NCI-H1694 (cell line): ENCODE measurements at places on chromosomes 3 and 15.

GRCh38 chr15:52370010-52370409 lies 74.4 kb upstream of the MYO5C start:
- no peak for DNase-seq

- no peak for DNase-seq
These were observed 13.3 kb downstream of the PIK3R4 start for GRCh38 chr3:130733236-130733875.

GRCh38 chr15:56887782-56888438 lies 30.5 kb upstream of the TCF12 start:
- no peak for DNase-seq

- no peak for DNase-seq
These were observed 27.5 kb downstream of the BHLHE40 start for GRCh38 chr3:5006755-5007202.

DNA sequence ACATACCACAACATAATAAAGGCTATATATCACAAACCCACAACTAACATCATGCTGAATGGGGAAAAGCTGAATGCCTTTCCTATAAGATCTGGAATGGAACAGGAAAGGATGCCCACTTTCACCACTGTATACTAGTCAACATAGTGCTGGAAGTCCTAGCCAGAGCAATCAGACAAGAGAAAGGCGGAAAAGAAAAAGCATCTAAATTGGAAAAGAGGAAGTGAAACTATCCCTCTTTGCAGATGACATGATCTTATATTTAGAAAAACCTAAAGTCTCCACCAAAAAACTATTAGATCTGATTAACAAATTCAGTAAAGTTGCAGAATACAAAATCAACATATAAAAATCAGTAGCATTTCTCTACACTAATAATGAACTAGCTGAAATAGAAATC lies 14.6 kb upstream of the PIK3CA start:
- DNase-seq, result no peak

DNA sequence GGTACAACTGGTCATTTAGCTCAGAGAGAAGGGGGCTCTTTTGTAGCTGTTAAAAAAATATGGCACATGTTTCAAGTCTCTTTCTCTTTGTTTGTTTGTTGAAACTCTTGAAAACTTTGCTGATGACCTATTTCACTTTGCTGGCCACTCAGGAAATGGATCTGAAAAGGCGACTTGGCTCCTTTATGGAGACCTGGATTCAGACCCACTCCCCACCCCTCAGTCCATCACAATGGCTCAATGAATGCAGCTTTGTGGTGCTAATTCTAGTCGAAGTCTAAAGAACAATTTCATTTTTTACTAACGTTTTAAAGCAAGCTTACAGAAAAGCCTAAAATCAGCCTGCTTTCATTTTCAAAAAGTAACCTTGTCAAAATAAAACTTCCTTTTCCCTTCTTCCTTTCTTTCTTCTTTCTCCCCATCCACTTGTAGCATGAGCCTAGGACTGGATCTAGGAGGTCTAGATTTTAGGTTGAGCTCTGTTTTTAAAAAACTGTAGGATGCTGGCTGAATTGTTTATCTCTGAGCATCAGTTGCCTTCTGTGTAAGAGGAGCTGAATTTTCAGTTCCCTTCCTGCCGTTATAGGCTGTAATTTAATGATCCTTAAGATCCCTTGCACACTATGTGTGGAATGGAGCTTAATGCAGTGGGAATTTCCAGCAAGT lies 165.5 kb upstream of the FEZF2 start:
- DNase-seq, result no peak

- DNase-seq, result no peak
These were observed 120.8 kb upstream of the CCNL1 start for GRCh38 chr3:157280786-157281185.

DNA sequence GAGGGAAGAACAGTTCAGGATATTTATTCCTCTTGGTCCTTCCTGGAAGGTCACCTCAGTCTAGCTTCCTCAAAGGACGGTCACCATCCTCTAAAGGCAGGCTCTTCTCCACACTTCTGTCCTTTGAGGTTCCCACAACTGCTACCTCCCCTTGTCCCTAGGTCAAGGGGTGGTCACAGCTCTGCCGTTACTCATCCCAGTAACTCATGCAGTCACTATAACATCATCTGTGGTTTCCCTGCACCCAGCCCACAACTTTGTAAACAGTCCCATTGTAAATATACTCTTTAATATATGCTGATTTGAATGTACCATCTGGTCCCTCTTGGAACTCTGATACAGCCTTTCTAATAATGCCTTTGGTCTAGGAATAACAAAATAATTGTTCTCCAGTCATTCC lies 887.4 kb downstream of the FHIT start:
- DNase-seq, result peak; percentile 9

DNA sequence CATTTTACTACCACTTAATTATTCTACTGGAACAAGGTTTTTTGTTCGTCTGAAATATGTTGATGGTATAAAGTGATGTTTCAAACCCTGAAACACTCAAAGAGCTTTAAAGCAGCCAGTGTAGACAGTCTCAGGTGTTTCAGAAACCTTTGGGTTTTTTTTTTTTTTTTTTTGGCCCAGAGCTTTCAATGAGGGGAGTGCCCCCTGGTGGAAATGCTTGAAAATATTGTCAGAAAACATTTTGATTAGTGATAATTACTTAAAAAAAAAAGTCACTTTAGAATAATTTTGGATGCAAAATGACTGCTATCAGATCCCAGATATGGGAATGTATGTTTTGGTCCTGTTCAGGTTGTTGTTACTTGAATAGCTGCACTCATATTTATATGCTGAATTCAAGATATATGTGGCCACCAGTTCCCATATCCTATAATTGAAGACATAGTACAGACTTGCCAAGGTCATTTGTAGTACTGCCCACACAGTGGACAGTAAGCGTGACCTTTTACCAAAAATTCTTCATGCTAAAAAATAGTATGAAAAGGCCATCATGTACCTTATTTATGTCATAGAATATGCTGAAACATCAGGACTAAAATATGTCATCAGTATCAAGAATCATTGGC lies 35.9 kb downstream of the SATB1 start:
- peak; percentile 0 for DNase-seq

DNA sequence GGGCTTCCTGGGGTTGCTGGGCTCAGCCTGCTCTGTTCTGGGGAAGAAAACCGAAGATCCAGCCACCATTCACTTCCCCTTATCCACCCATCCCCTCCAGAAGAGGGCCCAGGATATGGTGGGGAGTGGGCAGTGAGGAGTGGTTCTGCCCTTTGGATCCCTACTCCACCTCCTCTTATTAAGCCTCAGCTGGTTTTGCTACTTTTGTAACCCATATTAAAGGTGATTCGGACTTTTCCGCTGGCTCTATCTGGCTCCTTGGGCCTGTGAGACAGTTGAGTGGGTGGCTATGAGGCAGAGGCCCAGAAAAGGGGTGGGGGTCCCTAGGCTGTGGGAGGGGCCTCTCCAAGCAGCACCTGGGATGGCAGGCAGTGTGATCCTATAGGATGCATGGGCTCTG lies 33.8 kb downstream of the NBEAL2 start:
- no peak for DNase-seq

GRCh38 chr3:30962084-30962483 lies 67.6 kb upstream of the GADL1 start:
- DNase-seq, result no peak

- DNase-seq, result no peak
These were observed 140.3 kb downstream of the TBC1D5 start for GRCh38 chr3:17602126-17602525.

- no peak for DNase-seq
These were observed 3.7 kb upstream of the TF start for GRCh38 chr3:133742351-133743091.

DNA sequence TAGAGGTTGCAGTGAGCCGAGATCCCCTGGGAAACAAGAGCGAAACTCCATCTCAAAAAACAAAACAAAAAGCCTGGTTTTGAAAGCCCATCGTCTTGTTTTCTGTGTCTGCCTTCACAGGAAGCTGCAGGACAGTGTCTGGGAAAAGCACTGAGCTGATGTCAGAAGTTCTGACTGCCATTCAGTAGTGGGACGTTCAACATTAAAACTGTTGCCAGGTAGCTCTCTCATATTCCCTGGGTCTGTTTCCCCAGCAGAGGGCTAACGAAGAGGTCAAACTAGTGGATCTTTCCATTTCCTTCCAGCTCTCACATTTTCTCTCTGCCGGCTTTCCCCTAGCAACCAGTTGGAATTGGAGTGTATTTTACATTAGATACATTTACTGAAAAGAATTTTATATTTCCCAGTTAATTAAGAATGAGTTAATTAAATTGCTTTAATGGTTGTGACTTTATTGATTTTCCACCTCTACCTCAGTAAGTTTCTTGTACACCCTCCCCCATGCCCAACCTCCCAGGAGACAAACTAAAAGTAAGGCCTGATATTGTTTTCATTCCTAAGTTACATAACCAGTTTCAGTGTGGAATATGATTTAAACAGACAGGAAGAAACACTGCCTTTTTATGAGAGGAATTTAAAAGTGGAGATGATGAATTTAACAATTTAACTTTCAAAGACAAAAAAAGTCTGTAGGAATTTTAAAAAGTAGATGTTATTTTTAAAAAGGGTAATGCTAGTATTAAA lies 29.9 kb downstream of the RCN2 start:
- no peak for DNase-seq

DNA sequence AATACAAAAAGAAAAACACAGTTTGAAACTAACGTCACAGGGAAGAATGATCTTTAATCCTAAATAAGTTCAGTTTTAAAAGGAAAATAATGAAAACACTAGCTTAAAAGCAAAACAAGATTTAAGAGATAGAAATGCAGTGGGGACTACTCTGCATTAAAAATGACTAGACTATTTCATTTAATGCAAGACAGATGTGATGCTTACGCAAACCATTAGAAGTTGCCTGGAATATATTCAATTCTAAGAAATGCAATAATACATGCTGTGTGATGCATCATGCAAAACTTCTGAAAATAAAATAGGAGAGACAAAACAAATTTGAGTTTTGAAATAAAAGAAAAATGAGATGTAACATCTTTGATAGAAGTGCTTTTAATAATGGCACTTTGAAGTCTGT lies 97.6 kb upstream of the STRIT1 start:
- DNase-seq, result no peak

DNA sequence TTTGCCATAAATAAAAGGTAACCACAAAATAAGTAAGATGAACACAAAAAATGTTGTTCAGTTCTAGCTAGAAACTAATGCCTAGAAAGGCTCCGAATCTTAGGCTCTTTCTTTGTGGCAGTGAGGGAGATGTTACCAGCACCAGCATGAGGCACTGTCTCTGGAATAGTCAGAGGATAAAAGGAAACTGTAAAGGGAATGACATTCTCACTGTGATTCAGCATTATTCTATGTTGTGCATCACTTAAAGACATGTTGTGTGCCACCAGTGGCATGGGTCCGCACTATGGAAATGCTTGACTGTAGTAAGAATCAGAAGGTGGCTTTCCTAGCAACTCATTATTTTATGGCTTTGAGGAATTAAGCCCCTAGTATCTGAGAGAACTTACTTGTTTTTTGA lies 70.8 kb downstream of the SEC22A start:
- DNase-seq, result no peak

GRCh38 chr15:100349321-100349695 lies 7.5 kb upstream of the ADAMTS17 start:
- DNase-seq, result no peak

- no peak for DNase-seq
These were observed 74.3 kb downstream of the MYO1E start for GRCh38 chr15:59298225-59298853.

- no peak for DNase-seq
These were observed 2.1 kb upstream of the RYK start for GRCh38 chr3:134252766-134253165.

- DNase-seq, result no peak
These were observed 15.1 kb downstream of the CACNA1D start for GRCh38 chr3:53509494-53509893.

DNA sequence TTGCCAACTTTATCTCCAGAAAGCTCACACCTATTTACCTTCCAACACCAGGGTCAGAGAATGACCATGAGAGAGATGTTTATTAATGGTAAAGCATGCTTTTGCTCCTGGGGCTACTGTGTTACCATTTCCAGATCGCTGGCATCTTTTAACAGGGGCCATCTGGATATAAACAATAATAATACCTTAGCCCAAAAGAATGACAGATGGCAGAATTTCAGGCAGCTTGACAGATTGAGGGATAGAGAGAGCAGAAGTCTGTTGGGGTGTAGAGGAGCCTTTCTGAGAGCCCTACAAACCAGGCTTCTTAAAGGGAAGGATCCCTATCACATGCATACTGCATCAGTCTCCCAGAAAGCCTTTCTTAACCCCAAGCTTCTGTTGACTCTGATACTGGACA lies 17.7 kb downstream of the RBP1 start:
- DNase-seq, result peak; percentile 89

- no peak for DNase-seq
These were observed 75.4 kb downstream of the CPN2 start for GRCh38 chr3:194275721-194276120.

DNA sequence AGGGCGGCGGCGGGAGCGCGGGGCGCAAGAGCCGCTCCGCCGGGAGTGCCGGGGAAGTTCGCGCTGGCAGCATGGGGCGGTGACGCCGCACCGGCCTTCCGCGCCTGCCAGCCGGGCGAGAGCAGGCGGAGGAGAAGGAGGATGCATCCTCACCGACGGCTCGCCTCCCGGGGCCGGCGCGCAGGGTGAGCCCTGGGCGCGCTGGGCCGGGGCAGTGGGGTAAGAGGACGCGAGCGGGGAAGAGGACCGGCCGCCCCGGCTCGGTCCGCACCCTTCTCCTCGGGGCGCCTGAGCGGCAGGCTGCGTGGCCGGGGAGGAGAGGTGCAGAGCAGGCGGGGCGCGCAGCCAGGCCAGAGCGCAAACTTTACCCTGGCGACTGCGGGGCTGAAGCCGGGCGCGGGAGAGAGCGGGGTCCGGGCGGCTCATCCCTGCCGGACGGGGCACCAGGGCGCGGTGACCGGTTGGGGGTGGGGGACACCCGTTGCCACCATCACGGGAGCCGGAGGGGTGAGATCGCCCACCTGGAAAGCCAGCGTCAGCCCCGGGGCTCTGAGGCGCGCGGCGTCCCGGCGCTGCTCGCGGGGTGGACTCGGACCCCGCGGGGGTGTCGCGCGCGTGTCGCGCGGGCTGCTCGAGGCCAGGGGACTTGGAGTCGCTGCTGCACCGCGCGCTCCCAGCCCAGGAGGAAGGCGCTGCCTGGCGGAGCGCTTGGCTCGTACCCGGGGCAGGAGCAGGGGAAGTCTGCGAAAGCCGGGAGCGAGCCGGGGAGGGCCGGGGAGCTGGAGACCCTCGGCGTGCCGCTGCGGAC lies 542 bp downstream of the GABRA5 start:
- no peak for DNase-seq

DNA sequence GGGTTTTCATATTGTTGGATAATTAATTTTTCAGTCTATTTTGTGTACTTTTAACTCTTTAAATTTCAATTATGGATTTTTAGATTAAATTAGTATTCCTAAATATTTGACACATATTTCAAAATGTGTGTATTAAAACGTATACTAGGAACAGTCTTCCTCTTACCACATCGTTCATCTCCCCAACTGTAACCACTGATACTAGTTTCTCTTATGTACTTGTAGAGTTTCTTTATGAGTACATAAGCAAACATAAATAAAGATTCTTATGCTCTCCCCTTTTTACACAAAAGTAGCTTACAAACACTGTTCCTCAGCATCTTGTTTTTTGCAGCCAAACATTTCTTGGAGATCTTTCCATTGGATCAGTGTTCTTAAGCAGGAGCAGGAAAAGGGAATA lies 45.9 kb downstream of the CMSS1 start:
- no peak for DNase-seq

- no peak for DNase-seq
These were observed 20.3 kb upstream of the HDAC11 start for GRCh38 chr3:13459605-13460340.

- no peak for DNase-seq
These were observed at the start of gene MUC4 for GRCh38 chr3:195811756-195812155. TSS of gene MUC4 (minus strand) at chr3:195811929. CDS start at chr3:195811817, 112 bp downstream.

GRCh38 chr3:56966509-56966908 lies 94.0 kb upstream of the SPATA12 start:
- DNase-seq, result no peak

- DNase-seq, result no peak
These were observed 87.1 kb downstream of the CCR1 start for GRCh38 chr3:46120983-46121382.
